ENCODE measurements at places on chromosomes 16 and 17. TPM values are rescaled to one million over a fixed set of nuclear protein-coding genes. Genes with fewer than 3 reads are reported as not detected.

- DNase-seq, result peak; percentile 72
These were observed 8.6 kb downstream of the ARHGAP17 start for GRCh38 chr16:25006504-25007056.

GRCh38 chr16:66437391-66437945 lies 10.4 kb downstream of the BEAN1 start:
- DNase-seq, result no peak

DNA sequence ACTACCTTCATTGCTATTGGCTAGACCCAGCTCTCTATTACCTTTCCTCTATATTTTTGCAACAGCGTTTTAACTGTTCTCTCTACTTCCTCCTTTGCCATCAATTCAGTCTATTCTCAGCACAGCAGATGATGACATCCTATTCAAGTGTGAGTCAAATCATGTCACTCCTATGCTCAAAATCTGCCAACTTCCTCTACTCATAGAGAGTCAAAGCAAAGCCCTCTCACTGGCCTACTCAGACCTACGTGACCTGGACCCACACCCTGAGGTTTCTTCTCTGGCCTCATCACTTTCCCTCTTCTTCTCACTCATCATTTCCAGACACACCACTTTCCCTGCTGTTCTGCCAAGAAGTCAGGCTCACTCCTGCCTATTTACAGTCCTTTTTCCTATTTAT lies 289.0 kb upstream of the AXIN2 start:
- peak; percentile 18 for DNase-seq

DNA sequence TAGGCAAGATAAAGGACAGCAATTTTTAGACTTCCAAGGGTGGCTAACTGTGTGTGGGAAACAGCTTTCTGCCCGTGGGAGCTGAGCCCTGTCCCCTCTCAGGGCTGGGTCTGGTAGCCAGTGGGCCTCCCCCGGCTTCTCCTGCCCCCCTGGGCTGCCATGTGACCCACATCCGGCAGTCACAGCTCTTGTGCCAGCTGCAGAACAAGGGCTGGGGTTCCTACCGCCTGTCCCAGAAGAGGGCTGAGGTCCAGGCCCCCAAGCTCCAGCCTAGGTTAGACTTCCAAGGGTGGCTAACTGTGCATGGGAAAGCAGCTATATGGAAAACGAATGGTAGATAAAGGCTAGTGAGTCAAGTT lies 6.1 kb downstream of the GAST start:
- DNase-seq, result no peak

DNA sequence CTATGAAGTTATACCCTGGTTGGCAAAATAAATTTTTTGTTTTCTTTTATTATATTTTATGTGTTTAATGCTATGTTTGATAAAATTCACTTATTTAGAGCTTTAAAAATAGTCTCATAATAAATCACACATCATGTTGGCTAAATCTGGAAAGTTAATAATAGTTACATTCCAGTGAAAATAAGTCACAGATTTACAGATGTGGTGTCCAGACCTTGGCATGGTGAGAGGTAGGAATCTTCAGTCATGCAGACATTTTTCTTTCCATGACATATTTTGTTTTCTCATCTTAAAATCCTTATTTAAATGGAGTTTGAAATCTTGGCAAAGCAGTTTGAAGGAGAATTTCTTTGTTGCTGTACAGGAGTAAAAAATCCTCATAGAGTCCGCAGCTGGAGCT lies 48.1 kb upstream of the GOSR1 start:
- DNase-seq, result no peak

- no peak for DNase-seq
These were observed 3.9 kb downstream of the NLRC3 start for GRCh38 chr16:3573146-3573815.

- DNase-seq, result no peak
These were observed 72.7 kb downstream of the CYLD start for GRCh38 chr16:50814541-50814940.

DNA sequence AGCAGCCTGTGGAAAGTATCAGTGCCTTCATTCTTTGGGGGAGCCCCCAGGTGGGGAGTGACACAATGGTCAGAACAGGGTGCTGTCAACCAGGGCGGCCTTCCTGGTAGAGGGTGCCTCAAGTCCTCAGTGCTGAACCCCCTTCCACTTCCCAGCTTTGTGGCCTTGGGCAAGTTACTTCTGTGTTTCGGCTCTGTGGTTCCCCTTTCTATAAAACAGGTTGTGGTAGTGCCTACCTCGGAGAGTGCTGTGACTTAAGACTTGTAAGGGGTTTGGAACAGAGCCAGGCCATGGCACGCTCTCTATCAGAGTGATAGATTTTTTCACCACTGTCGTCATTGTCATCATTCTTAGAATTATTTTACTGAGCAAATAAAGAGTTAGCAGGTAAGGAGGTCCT lies 141.1 kb downstream of the CCDC182 start:
- no peak for DNase-seq

DNA sequence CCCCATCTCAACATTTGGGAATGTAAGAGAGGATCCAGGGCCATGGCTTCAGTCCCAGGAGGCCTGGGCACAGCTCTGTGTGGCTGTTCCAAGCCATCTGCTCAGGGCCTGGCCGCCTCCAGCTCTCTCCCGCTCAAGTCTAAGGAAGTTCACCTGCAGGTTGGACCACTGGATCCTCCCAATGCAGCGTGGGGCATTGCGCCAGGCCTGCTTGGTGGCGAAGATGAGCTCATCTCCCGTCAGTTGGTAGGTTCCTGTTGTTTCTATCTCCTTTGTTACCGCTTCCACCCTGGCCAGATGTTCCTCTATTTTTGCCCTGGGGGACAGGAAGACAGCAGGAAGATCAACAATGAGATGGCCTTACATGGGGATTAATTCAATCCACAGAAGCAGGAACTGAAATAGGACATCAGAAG lies 17.5 kb downstream of the NOS2 start:
- DNase-seq, result peak; percentile 8

GRCh38 chr17:2108170-2108569 lies 53.3 kb downstream of the HIC1 start:
- no peak for DNase-seq

GRCh38 chr17:16463358-16464302 lies 28.4 kb downstream of the LRRC75A start:
- peak; percentile 71 for DNase-seq

DNA sequence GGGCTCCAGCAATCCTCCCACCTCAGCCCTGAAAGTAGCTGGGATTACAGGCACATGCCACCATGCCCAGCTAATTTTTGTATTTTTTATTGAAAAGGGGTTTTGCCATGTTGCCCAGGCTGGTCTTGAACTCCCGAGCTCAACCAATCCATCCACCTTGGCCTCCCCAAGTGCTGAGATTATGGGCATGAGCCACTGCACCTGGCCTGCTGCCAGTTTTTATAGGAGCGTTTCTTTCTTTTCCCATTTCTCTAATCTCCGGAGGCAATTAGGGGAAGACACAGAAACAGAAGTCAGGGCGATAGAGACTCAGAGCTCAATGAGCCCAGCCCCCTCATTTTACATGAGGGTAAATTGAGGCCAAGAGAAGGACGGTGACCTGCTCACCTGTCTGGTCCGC lies 10.4 kb downstream of the MGAT5B start:
- DNase-seq, result no peak

- no peak for DNase-seq
These were observed 60.5 kb downstream of the ACSM2B start for GRCh38 chr16:20515688-20516090.

- no peak for DNase-seq
These were observed 264.0 kb downstream of the ENGASE start for GRCh38 chr17:79338604-79339003.

DNA sequence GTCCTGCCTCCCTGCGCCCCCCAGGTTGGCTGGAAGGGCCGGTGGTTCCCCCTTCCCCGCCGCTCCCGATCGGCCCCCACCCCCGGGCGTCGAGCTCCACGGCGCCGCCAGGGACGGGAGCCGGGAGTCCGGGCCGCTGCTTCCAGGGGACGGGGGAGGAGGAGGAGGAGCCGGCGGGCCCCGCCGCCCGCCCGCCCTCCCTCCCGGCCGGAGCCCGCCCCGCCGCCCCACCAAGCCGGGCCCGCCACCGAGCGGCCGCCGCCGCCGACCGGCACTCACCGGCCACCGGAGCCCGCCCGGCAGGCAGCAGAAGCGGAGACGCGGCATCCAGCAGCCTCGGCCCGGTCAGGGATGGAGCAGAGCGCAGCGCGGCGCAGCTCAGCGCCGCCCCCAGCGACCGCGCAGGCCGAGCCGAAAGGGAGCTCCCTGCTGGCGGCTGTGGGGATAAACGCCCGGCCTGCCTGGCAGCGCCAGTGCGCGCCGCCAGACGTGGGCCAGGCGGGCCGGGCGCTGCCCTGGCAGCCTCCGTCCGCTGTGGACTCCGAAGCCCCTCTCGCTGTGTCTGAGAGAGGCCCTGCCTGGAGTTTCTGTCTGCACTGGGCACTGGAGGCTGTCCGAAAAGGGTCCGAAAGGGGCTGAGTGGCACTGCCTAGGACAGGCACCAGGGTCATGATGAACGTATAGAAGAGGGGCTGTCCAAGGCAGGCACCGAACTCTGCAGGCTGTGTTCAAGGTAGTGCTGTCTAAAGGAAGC lies at the start of gene MYO18A:
Gene MYO18A (minus strand): TSS at position 365 of the 754 bp plus-strand sequence. CDS start 13,458 bp downstream, outside the sequence.
- peak; percentile 79 for DNase-seq

- no peak for DNase-seq
These were observed 24.2 kb downstream of the ZNF652 start for GRCh38 chr17:49337884-49338283.

- peak; percentile 99 for DNase-seq
These were observed at the start of gene AP2B1 for GRCh38 chr17:35587074-35587961. Gene AP2B1 (plus strand): TSS chr17:35587322. CDS start chr17:35594031, 6,709 bp downstream.

DNA sequence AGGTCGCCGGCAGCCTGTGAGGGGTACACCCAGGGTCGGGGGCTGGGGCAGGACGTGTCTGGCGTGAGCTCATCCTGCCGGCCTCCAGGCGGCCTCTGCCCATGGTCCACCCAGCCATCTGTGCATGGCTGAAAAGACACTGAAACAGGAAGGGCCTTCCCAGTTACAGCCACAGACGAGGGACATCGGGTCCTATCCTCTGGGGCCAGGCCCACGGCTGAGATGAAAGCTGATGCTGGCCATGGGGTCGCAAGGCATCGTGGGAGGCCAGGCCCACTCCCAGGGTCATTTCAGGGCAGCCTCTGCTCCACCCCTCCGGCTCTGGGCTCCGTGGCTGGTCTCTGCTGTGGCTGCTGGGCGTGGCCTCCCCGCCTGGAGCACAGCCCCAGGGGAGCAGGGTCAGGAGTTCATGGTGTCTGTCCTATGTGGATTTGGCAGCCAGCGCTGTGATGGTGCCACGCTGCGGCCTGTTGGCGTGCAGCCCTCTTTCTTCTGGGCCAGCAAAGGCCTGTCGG lies 16.6 kb upstream of the ATP6V0C start:
- DNase-seq, result no peak

- DNase-seq, result no peak
These were observed 70.2 kb downstream of the CCDC182 start for GRCh38 chr17:57674894-57675293.

DNA sequence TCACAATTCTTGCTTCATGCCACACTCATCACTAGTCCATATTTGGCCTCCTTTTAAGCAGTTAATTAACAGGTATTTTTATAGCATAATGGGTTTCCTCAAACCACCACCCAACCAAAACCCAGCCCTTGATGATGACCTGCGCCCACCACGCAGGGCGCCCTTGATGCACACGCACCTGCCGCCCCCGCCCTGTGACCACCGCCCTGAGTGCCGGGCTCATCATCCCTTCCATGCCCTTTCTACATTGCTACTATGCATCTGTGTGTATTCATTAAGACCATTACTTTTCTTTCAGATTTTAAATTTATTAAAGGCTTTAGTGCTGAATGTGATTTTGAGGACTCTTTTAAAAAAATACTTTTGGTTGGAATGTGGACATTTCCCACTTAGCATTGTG lies 204.8 kb upstream of the CHMP6 start:
- no peak for DNase-seq

DNA sequence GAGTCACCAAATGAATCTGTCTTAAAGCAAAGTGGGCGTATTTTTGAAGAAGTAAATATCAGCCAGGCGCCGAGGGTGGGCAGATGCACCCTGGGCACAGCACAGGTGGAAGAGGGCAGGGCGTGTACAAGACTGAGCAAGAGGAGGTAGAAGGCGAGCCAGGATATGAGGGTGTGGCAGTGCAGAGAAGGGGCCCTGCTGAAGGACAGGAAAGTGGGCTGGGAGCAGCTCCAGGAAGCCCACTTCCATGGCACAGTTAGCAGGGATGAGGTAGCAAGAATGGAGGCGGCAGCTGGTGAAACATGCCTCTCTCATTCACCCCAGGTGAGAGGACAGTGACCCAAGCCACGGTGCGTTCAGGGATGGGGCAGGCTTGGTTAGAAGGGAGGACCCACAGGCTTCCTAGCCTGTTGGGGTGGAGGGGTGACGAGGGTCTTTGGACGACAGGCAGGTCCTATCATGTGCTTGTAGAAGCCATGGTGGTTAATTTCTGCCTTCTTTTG lies 149.3 kb downstream of the CLEC16A start:
- no peak for DNase-seq

GRCh38 chr17:27549251-27549893 lies 81.6 kb upstream of the LGALS9 start:
- DNase-seq, result no peak

DNA sequence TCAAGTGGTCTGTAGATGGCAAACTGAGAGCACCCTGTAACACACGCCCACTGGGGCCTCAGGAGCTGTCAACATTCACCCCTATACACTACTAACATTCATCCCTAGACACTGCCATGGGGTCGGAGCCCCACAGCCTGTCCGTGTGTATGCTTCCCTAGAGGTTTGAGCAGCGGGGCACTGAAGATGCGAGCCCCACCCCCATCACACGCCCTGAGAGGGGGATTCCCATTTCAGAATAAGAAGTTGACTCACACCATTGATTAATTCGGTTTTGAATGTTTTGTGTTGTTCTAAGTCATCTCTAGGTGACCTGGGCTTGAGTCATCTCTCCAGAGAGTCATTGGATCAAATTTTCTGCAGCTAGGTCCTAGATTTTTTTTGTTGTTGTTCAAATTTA lies 37.3 kb upstream of the MMD start:
- no peak for DNase-seq

GRCh38 chr17:75525806-75526554 lies 483 bp downstream of the LLGL2 start:
- DNase-seq, result no peak

- no peak for DNase-seq
These were observed 78.9 kb upstream of the LHX1 start for GRCh38 chr17:36858119-36859002.

DNA sequence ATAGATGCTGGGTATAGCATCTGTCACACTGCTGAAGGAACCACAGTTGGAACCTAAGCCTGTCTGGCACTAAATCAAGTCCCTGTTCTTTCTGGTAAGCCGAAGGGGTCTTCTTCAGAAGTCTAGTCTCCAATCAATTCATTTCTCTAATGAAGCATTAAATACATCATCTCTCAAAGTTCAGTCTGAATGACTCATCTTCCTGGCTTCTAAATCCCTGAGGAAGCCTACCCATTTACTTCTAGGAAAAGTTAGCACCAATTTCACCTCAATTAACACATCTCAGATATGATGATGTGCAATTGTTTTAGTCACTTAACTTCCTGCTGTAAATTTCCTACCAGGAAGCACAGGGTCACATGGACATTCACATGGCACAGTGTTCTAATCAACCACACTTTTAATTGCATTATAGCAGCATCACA lies 49.9 kb downstream of the TEX14 start:
- DNase-seq, result peak; percentile 20

Gene HYDIN
- total RNA-seq, result not detected

Gene USP10
- total RNA-seq, result 27.0 TPM

Gene FBXW10B
- 0.22 TPM for total RNA-seq

Gene NPW
- 0.60 TPM for total RNA-seq

Gene MYL11
- not detected for total RNA-seq

Gene KRT27
- not detected for total RNA-seq

Gene CSH2
- not detected for total RNA-seq

Gene CCDC47
- total RNA-seq, result 91.3 TPM
